ENCODE measurements at places on chromosomes 2 and 18.

GRCh38 chr2:105926960-105927678, 182.4 kb downstream of the NCK2 start:
- peak; percentile 61 for ATAC-seq

- ATAC-seq, result no peak
Observed at GRCh38 chr2:197705912-197706838, 1.0 kb downstream of the MARS2 start.

GRCh38 chr18:38644875-38645641, 1079.5 kb upstream of the CELF4 start:
- peak; percentile 46 for ATAC-seq

DNA sequence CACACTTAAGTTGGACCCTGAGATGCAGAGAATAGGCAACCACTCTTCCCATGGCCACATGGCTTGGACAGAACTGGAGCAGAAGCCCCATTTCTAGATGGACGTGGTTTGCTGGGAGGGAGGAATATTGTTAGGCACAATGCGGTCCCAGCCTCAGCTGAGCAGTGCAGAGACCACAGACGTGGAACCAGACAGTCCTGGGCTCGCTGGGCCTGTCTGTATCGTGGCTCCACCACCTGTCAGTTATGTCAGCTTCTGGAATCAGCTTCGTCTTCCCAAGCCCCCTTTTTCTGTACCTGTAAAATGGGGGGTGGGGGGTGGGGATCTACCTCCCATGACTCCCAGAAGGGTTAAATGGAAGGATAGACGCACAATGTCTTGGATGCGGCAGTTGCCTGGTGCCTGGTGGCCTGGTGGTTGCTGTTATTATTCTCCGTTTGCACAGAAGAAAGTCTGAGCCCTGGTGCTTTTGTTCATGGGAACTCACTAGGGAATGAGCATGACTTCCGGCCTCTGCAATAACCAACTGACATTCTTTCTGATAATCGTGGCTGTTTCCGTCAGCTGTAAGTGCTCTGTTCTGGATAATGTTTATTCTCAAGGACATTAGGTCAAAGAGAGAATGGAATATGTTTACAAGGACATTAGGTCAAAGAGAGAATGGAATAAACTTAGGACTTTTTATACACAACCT, 31.4 kb downstream of the COLEC11 start:
- ATAC-seq, result no peak

GRCh38 chr2:120382541-120383144, 36.7 kb downstream of the INHBB start:
- ATAC-seq, result no peak

DNA sequence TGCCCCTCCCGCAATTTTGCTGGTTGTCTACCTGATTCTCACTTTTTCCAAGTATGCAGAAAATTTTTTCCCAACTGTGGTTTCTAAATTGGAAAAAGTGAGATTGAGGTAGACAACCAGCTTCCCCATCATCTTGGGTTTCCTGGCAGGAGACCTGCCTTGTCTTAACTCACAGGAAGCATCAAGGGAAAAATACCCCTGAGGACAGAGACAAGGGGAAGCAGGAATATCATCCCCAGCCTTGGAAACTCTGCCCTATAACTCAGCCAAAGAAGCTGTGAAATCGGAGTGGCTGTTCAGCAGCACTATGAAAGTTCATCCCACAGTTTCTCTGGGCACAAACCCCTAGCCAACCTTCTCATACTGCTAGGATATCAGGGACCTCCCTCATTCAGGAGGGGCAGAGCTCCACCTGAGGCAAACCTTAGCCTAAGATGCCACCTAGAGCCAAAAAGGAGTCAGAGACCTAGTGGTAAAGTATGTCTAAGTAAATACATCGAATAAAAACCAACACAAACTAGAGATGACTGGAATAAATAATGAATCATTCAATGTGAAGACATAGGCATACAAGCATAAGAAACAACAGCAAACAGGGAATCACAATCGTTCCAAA, 68.2 kb downstream of the ZSWIM2 start:
- no peak for ATAC-seq

DNA sequence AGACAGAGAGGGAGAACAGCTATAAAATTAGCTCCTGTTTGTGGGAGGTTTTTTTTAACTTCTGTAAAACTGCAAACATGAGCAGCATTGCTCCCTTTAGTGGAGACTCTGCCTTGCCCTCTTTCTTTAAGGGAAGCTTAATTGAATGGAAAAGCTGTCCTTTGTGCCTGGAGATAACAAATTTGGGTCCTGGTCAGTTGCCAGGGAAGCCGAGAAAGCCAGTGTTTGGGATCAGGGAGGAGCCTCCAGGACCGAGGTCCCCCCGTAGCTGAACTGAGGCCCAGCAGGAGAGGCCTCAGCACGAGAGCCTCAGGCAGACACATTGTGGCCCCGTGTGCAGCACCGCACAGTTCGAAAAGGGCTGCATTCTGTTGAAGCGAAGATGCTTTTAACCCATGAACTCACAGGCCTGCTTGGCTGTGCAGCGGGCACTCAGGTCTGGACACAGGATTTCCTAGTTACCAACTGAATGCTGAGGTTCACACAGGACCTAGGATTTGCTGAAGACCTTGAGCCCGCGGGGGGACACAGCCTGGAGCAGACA, 369.7 kb downstream of the DCDC2C start:
- ATAC-seq, result no peak

DNA sequence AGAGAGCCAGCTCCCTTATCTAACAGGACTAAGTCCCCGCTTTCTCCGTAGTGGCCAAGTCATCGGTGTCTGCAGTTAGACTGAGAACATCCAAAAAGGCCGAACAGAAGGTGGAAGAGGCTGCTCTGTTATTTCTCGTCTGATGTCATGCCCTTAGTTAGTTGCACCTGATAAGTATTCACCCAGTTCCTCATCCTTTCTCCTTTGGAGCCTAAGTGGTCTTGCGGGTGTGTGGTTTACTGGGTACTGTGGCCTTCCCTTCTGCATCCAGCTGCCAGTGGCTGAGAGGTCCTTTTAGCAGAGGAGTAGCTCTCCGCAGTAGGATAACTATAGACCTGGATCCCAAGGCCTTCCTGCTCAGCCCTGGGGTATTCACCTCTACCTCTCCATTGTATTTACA, 211.6 kb downstream of the BCL2 start:
- no peak for ATAC-seq

Measured in activated CD4-positive, CD25-positive, alpha-beta regulatory T cell treated with anti-CD3 and anti-CD28 coated beads, Interleukin-2, amount 50 U/mL, for 24 hours (primary cell).